ENCODE measurements at places on chromosomes 13 and 19.

DNA sequence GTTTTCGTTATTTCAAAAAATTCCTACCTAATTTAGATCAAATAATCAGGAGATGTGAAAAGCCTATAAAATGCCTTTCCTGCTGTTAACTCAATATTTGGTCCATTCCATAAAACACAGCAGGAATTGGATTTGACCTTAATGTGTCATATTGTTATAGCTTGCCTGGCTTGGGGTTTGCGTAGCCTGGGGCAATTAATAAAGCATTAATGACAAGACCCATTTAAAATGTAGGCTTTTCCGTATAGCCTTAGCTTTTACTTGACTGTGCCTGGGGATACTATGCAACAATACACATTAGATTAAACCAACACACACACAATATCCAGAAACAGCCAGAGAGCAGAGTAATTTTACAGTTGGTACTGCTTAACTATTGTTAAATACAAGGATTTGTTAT lies 117.2 kb upstream of the MAB21L1 start:
- no peak for DNase-seq

DNA sequence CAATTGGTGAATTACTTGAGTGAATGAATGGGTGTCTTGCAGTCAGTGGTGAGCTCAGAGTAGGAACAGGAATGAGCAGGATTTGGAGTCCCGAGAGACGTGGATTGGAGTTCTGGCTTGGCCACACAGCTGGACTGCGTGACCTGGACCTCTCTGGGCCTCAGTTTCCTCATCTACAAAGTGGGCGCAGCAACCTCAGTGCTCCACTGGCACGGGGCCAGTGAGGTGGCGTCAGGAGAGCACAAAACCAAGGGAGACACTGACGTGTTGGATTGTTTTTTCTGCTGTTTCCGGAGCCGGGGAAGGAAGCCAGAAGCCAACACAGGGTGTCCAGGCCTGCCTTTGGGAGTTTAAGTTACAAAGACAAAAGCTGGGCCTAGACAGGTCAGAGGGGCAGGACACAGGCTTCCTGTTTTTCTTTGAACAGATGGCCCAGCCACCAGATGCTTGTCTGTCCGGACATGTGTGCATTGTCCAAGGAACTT lies 6.5 kb upstream of the DOCK6 start:
- DNase-seq = no peak

DNA sequence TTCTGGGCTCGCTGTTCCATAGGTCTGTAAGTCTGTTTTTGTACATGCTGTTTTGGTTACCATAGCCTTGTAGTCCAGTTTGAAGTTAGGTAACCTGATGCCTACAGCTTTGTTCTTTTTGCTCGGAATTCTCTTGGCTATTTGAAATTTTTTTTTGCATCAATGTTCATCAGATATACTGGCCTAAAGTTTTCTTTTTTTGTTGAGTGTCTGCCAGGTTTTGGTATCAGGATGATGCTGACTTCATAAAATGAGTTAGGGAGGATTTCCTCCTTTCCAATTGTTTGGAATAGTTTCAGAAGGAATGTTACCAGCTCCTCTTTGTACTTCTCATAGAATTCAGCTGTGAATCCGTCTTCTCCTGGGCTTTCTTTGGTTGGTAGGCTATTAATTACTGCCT lies 397.8 kb upstream of the HTR2A start:
- no peak for DNase-seq

DNA sequence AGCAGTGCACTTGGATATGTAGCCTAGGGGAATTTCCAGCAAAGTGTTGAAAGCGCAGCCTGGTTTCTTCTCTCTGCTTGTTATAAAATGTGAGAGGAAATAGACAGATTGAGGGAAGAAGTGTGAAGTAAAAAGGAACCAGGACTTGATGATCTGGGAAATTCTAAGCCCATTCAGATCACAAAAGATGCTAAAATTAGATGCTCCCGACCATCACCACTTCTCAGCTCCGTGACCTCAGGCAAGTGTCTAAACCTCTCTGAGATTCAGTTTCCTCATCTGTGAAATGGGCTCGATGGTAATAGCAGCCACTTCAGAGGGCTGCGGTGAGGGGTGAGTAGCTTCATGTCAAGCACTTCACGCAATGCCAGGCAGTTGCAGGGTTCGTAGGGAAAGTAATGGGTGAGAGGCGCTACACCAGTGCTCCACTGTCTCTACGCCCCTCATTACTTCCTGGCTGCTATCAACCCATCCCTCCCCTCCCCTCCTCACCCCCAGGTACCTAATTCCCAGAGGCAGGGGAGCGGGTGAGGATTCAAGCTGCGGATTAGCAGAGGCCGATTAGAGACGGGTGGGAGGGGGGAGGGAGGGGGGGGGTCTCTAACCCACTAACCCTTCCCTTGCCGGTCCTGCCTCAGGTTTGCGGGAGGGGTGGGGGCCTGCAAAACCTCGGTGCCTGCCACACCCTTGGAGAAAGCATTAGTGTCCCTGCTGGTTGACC lies 9.0 kb upstream of the NFIC start:
- peak; percentile 18 for DNase-seq

GRCh38 chr19:30566681-30567420 lies 194.7 kb downstream of the ZNF536 start:
- DNase-seq = no peak

GRCh38 chr13:77207943-77208342 lies 119.0 kb downstream of the MYCBP2 start:
- no peak for DNase-seq

DNA sequence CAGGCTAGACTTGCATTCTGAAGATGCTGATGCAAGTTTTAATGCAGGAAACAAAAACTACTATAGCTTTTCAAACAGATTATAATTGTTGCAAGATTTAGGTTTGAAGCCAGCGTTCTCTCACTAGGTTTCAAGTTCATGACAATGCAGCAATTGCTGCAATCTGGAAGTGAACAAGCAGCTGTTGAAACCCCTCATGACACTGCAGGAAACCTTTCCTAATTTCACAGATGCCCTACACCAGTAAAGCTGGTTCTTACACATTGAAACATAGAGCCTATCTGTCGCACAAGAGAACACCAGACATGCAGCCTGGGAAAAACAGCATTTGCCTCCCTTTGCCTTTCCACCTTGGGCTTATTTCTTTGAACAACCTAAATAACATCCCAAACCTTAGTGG lies 1737.2 kb upstream of the MIR17HG start:
- DNase-seq = no peak

- DNase-seq = peak; percentile 56
Observed at GRCh38 chr19:49224879-49225278, 67.3 kb downstream of the TRPM4 start.

DNA sequence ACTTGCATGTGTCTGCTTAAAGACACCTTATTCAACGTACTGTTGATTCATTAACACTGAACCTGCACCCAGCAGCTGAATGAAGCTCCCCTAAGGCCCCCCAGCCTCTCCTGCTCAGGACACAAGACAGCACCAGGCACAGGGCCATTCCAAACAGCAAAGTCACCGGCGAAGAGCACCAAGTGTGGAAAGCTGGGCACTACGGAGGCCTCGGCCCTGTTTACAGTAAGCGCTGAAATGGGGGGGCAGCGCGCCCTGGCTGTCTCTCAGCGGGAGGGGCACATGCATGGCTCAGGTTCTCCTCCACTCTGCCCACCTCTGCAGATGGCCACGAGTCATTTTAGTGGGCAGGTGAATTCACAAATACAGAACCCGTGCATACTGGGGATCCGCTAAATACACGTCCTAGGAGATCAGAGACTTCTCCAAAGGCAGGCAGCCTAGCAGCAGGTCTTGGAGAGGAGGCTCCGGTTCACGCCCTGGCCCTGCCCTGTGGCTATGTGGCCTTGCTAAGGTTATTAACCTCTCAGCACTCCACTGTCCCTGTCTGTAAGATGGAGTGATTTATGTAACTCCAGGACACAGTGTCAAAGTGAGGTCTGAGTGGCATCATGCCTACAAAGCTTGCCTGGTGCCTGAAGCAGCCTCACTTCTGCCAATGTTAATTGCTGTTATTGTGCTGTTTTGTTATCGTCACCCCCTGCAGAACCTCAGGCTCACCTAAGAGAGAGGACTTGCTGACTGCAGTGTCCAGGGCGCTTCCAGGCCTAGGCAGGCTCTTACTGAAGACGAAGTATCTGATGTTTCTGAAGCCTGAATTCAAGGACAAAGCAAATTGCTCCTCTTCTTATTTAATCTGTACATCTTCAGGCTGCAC lies 207.4 kb upstream of the SOX1 start:
- DNase-seq = no peak

DNA sequence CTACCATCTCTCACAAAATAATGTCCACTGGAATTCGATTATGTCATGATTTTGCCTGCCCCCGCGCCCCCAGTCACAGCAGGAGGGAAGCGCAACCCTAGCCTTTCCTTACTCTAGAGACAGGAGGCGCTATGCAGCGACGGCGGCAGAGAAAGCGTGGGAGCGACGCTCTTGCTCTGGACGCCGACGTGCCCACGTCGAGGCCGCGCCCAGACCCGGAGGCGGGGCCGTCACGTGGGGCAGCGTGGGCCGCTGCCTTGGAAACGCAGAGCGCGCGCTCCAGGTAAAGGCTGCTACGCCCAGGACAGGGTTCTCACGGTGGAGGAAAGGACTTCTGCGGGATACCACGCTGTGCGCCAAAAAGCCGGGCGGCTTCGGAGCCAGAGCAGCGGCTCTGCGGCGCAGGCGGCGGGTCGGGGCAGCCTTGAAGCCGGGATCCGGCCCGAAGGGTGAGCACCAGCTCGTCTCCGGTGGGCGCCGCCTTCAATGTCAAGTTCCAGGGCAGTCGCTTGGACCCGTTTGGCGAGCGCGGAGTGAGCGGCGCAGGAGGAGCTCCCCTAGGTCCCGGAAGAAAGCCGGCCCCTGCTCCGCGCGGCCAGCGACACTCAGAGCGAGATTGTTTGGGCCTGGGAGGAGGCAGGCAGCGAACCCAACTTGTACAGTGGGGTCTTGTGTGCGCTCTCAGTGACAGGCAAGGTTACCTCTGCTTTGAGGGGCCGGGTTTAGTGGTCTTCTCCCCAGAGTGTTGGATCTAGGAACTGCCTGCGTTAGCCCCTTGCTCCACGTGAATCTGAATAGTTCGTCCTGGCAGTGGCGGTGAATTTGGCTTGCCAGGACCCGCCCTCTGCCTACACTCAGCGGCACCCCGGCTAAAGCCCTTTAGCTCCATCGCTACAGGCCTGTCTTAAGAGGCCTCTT lies 121.7 kb downstream of the MRPL57 start:
- peak; percentile 90 for DNase-seq

DNA sequence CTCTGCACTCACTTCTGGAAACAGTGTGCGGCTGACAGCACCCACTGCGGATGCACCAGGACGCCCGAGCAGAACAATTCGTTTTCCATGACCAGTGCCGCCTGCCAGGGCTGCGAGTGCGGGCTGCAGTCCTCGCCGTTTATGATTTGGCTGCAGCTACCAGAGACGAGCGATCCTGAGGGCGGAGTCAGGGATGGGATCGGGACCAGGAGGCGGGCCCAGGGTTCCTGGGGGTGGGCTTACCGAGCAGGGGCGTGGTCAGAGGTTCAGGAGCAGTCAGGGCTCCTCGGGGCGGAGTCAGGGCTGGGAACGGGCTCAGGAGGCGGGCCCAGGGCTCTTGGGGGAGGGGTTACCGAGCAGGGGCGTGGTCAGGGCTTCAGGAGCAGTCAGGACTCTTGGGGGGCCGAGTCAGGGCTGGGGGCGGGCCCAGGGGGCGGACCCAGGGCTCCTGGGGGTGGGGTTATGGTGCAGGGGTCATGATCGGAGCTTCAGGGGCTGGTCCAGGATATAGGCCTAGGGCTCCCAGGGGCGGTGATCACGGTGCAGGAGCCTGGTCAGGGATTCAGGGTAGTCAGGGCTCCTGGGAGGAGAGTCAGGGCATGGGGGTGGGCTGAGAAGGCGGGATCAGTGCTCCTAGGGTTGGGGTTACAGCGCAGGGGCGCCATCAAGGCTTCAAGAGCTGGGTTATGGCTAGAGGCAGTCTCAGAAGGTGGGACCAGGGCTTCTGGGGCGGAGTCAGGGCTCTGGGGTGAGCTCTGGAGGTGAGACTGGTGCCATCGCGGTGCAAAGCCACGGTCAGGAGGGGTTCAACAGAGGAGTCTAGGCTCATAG lies 1.7 kb downstream of the KLK4 start:
- DNase-seq = peak; percentile 65

- no peak for DNase-seq
Observed at GRCh38 chr19:55530996-55531395, 5.9 kb downstream of the SBK2 start.

DNA sequence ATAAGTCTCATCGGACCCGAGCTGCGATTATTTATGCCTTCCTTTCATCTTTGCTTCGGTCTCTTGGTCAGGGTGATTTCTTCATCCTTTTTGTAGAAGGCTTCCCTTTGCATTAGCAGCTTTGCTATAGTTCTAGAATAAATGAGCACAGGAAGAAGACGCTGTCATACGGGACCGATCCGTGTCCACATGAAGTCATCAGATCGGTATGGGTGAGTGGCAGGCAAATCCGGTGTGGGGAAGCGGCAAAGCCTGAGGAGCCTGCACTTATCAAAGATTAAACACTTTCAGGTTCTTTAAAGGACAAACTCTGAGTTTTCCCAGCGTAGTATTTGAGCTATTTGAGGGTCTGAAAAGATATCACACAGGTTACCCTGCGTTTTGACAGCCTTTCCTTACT lies 119.3 kb downstream of the IRS2 start:
- no peak for DNase-seq

DNA sequence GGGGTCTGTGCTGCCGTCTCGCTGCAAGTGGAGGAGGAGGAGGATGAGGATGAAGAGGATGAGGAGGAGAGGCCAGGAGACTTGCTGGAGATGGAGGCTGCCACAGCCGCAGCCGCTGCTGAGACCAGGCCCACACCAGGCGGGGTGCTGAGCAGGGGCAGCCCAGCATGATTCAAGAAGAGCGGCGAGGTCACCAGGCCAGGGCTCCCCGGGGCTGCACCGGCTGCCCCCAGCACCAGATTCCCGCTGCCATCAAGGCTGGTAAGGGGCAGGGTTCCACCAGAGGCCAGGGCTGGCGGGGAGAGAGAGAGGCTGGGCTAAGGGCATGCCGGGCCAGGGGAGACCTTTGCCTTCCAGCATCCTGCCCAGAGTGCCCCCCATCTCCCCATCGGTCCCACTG lies 15.3 kb downstream of the ZNF574 start:
- no peak for DNase-seq

DNA sequence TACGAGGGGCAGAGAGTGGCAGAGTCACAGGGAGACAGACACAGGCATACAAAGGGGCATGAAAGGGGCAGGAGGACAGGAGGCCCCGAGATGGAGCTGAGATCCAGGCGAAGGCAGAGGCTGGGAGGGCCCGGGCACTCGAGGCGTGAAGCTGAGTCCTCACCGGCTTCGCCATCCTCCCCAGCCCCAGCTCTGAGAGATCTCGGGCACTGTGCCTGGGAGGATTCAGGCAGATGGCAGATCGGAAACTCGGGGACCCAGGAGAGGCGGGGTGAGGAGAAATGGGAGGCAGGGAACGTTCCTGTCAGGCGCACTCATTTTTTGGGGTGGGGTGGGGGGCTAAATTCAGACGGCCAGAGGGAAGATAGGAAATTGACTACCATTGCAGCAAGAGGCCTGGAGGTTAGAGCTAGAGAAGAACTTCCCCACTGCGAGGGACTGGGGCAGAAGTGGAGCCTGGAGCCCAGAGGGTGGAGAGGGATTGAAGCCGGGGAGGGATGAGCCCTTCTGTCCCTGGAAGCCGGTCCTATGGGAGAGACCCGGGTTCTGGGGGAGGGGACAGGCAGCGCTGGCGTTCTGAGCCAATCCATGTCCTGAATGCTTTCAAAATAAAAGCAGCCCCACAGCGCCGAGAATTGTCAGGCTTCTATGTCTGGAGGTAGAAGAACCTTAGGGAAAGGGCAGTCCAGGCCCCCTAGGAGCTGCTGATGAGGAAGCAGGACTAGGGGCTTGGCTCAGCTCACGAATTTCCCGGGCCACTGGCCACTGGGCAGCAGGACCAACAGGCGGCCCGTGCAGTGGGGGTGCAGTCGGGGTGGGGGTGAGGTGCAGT lies 12.6 kb downstream of the LRRC4B start:
- DNase-seq = no peak
